ENCODE measurements at places on chromosomes 16 and 17.

GRCh38 chr16:77868478-77868877 is 80.1 kb downstream of the VAT1L start:
- DNase-seq, result no peak

- no peak for DNase-seq
Measured at GRCh38 chr16:65372171-65372570, 250.3 kb upstream of the CDH11 start.

DNA sequence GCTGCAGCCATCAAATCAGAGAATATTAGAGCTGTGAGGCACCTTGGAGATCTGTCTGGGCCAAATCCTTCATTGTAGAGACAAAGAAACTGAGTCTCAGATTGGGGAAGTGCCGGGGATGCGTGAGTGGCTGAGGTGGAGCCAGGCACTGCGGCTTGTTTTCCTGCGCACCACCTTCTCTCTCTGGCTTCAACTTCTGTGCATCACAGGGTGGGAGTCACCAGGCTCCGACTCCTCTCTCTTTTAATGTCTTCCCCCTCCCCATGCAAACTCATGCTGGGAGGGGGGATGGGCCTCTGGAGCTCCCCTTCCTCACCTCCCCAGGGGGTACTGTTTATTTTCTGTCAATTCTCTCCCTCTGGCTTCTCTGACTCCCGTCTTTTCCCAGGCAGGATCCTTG is 8.7 kb upstream of the ETV4 start:
- DNase-seq, result no peak

- no peak for DNase-seq
Measured at GRCh38 chr17:79482727-79483521, 127.9 kb downstream of the RBFOX3 start.

DNA sequence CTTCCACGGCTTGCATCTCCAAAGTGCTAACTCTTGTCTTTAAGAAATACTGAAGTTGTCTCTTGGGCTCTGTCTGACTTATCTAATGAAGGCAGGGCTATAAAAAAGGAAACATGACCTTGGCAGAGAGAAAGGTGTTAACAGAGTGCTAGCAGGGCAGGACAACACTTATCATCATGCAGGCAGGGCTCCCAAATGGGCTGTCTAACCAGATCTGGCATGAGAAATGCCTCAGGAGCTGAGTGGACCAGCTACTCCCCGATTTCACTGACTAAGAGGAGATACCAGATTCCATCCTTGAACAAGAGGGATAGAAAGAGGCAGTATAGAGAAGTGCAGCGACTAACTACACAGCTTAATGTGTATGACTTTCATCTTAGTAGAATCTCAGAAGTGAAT is 32.6 kb downstream of the PMP22 start:
- no peak for DNase-seq

DNA sequence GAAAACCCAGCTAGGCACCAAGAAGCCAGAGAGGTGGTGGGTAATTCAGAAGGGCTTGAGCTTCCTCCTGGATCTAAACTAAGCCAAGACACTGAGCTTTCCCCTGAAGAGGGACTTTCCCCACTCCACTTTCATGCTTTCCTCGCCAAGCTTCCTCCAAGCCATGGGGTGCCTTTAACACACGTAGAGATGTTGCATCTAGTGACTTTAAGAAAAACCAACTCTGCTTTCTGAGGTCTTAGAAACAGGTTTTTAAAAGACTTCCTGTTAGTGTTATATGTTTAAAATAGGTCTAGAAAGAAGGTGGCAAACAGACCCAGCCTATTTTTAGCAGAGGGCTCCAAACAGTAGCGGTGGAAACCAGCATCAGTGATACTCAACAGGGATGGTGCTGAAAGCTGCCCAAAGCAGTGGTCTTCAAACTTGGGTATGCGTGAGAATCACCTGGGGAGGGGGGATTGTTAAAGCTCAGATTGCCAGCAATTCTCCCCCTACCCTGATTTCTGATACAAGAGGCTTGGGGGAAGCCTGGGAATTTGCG is 585.6 kb downstream of the CDH13 start:
- DNase-seq, result no peak

DNA sequence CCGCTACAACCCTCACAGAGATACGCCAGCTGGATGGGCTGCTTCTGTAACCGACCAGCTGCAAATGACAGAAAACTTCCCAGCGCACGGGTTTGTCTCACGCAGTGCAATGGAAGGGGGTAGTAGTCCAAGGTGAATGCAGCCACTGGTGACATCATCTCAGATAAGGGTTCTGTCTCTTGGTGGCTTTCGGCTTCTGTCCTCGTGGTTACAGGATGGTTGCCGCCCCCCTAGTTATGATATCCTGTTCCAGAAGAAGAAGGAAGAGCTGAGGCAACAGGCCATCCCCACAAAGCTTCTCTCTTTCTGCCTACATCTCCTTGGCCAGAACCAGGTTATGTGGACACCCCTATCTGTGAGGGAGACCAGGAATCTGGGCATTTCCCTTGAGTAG is 40.3 kb upstream of the BAHCC1 start:
- DNase-seq, result no peak

GRCh38 chr16:19894586-19894985 is 9.9 kb upstream of the GPRC5B start:
- DNase-seq, result no peak

DNA sequence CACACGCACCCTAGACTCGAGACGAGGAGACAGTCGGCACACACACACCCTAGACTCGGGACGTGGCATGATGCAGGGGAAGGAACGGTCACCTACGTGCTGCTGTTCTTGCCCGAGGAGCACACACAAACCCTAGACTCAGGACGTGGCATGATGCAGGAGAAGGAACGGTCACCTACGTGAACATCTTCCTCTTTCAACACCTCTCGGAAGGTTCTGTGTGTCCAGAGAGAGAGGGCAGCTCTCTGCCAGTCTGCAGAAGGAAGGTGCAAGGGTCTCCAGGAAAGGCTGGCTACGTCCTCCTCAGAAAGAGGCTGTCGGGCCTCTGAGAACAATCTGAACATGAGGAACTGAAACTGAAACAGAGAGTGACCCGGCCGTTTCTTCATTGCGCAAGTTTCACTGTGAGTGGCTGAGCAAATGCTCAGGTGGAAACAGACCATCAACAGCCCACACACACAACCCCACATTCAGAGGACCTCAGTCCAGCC is 43.4 kb downstream of the ZNF276 start:
- DNase-seq, result no peak

DNA sequence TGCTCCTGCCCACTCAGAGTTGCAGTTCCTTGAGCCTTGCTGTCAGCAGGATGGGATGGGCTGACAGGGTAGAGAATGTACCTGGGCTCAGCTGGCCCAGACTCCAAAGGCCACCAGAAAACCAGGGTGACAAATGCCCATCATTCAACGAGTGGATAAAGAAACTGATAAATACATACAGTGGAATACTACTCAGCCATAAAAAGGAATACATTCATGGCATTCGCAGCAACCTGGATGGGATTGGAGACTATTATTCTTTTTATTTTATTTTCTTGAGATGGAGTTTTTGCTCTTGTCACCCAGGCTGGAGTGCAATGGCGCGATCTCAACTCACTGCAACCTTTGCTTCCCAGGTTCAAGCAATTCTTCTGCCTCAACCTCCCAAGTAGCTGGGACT is 19.9 kb downstream of the SGSM2 start:
- no peak for DNase-seq

DNA sequence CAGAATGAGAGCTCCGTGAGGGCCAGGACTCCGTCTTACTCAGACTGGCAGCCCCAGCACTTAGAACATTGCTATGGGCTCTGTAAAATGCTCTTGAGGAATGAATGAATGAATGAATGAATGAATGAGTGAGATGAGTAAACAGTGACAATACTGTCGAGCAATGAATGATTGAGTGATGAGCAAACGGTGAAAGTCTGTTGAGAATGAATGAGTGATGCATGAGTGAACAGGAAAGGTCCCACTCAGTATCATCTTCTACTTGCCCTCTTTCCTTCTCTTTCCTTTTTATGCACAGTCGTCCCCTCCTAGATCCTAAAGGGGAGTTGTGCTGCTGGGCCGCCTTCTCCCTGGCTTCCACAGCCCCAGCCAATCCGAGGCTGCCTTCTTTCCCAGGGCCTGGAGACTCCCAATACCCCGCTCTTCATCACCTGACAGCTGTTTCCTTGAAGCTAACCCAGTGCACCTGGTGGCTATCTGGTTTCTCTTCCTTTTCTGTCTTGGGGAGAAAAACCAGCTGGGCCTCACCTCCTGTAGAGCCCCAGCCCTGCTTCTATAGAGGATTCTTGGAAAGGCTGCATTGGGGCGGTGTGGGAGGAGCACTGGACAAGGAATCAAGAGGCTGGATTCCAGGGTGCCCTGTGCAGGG is 32.7 kb upstream of the CACNG1 start:
- no peak for DNase-seq

- DNase-seq, result no peak
Measured at GRCh38 chr16:66353055-66353454, 13.4 kb upstream of the CDH5 start.

- DNase-seq, result no peak
Measured at GRCh38 chr17:38636054-38636453, 30.3 kb upstream of the SRCIN1 start.

DNA sequence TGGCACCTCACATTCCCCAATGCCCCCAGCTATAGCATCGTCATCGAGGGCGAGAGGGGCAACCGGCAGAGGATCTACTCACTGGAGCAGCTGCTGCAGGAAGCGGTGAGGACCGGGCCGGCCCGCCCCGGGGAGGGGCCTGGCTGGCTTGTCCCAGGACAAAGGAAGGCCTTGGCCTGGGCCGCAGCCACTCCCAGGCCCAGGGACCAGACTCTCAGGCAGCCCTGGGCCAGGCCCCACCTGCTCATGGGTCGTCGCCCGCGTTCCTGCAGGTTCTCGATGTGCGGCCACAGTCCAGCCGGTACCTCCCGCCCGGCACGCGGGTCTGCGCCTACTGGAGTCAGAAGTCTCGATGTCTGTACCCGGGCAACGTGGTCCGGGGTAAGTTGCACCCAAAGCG is 53.4 kb downstream of the ACTG1 start:
- no peak for DNase-seq

GRCh38 chr17:78079253-78079652 is 49.3 kb downstream of the TMC6 start:
- DNase-seq, result no peak

- no peak for DNase-seq
Measured at GRCh38 chr17:83105512-83105911, 26.1 kb downstream of the METRNL start.

- DNase-seq, result no peak
Measured at GRCh38 chr17:45873728-45874127, 20.6 kb upstream of the MAPT start.

GRCh38 chr16:12160815-12161550 is 184.4 kb downstream of the SNX29 start:
- no peak for DNase-seq

- no peak for DNase-seq
Measured at GRCh38 chr16:89269805-89270665, 52.5 kb downstream of the ZNF778 start.

DNA sequence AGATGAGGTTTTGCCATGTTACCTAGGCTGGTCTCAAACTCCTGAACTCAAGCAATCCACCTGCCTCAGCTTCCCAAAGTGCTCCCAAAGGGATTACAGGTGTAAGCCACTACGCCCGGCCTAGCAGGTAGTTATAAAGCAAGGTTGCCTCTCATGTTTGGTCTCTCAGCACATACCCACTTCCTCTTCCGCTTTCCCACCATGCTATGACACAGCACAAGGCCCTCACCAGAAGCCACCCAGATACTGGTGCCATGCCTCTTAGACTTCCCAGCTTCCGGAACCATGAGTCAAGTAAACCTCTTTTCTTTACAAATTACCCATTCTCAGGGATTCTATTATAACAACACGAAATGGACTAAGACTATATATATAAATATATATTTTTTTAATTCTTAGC is 143.6 kb downstream of the COPRS start:
- DNase-seq, result no peak

- DNase-seq, result no peak
Measured at GRCh38 chr16:11673091-11674000, 5.1 kb downstream of the SNN start.

- no peak for DNase-seq
Measured at GRCh38 chr17:42337442-42337841, 49.1 kb downstream of the STAT5A start.

- DNase-seq, result no peak
Measured at GRCh38 chr16:58096249-58096648, 32.9 kb downstream of the CFAP20 start.

- no peak for DNase-seq
Measured at GRCh38 chr16:67701420-67701819, 17.7 kb downstream of the GFOD2 start.

DNA sequence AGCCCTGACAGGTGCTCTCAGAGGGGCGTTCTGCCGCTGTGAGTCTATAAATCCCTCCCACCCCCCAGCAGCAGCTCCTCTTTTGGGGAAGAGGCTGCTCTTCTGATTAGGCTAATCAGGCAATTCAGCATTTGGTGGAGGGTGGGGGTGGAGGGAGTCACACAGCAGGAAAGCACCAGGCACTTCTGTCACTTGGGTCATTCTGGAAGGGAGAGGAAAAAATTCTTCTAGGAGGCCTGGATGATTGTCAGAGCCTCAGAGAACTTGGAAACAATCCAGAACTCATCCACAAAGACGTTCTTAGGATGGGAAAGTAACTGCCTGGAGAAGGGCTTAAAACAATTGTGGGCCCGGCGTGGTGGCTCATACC is 7.3 kb upstream of the SSTR2 start:
- DNase-seq, result no peak

DNA sequence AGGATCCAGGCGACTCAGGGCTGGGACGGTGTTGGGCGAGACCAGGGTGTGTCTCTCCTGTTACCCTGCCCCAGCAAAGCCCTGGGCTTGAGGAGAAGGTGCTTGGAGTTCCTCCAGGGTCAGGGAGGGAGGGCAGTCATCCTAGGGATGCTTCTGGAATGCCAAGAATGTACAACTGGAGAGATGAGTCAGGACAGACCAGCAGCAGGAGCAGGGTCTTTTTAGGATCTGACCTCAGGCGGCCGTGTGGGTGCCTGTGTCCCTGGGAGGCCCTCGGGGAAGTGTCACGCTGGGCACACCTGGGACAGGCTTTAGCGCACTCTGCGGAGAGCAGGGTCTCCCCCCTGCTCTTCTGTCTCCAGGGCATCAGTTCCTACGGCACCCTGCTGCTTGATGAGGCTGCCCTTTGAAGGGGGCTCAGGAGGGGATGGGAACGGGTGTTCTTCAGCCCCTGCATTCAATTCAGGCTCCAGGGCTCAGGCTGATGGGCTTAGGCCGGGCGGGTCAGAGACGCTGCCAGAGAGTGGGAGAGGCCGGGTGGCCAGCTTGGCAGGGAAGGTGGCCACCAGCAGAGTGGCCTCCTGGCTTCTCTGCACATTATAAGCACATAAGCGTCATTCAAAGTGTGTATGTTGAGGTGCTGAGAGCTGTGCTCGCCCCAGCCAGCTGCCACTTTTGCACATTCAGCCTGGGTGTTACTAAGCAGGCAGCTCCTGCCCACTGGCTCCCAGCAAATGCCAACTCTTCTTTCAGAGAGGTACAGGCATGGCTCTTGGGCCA is 8.4 kb upstream of the MTSS2 start:
- no peak for DNase-seq

GRCh38 chr17:78890498-78890897 is 12.5 kb downstream of the CEP295NL start:
- no peak for DNase-seq

Data from uterus (tissue), 4 donors.